ENCODE measurements at places on chromosomes 4 and X. TPM values are rescaled to one million over a fixed set of nuclear protein-coding genes. Genes with fewer than 3 reads are reported as not detected.

GRCh38 chrX:85573801-85574200 is 194.3 kb upstream of the POF1B start:
- DNase-seq: no peak

VCX3A gene
- not detected for total RNA-seq

- no peak for DNase-seq
Observed at GRCh38 chr4:1291996-1292702, 2.5 kb downstream of the MAEA start.

FABP2 gene
- total RNA-seq: 4.1 TPM

Measured in type B pancreatic cell (in vitro differentiated cells).